Heart right ventricle (tissue), 16 donors: ENCODE measurements at places on chromosomes 3 and 15.

- DNase-seq, result no peak
Observed at GRCh38 chr15:48647962-48648361, 2.5 kb upstream of the FBN1 start.

DNA sequence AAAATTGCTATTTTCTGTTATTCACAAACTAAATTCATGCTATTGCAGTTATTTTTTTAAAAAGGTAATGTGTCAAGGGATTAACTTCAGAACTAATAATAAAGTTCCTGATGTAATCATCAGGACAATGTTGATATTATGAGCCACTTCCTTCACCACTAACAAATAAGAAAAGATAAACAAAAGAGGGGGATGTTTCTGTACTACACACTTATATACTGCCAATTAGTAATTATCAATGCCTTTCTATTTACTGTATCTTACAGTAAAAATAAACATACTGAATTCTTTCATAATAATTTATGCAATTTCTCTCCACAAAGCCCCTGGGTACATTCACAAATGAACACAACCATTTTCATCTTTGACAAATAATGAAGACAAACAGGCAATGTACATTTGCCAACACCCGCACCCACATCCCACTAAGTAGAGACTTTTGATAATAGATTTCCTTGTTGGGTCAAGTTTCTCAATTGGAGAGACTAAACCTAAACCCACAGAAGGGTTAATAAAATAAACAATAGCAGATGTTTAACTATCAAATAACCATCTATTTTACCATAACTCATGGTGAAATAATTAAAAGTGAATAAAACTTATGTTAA is 3.7 kb downstream of the CBLB start:
- DNase-seq, result no peak

DNA sequence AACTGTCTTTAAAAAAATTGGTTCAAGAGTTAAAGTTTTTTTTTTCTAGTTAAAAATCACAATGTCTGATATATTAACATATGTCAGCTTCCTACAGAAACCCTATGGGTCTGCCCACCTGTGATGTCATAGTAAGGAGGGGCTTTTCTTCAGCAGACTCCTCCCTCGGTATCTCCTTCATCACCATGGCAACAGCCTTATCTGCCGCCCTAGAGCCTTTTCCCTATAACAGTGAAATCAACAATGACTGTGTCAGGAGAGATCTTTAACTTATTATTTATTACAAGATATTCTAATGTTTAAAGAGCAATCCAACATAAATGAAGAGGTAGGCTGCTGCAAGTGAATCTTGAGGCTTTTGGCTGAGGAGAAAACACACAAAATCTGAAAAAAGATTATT is 138.7 kb downstream of the PEX5L start:
- DNase-seq, result no peak

DNA sequence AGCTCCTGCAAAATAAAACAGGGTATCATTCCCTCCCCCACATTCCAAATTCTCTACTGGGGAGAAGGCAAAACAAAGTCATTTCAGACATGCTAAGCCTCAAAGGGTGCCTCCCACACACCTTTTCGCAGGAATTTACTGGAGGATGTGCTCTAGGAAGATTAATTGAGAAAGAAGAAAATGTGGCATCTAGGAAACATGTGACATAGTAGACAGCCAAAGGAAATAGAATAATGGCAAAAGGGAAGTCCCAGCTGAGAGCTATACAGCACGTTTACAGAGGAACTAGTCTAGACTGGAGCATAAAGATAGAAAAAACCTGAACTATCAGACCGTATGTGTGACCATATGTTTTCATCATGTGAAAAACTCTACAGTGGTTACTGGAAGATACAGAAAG is 58.8 kb upstream of the MELTF start:
- DNase-seq, result no peak

DNA sequence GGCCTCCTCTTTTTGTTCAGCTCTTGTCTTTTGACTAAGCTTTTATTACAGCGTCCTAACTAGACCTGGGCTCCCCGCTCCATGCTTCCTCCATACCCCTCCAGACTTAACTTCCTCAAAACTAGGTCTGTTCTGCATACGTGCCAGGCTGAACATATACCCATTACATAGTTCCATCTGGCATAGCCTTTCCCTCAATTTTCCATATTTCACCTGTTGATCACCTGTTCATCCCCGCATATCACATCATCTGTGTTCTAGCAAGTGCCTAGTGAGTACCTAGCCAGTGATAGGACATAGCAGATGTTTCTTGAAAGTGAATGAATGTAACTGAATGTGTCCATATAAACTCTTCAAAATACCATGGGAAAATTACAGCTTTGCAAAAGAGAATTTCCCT is 36.0 kb downstream of the PARP14 start:
- no peak for DNase-seq

- DNase-seq, result no peak
Observed at GRCh38 chr15:99961011-99961441, 227.8 kb upstream of the LYSMD4 start.

DNA sequence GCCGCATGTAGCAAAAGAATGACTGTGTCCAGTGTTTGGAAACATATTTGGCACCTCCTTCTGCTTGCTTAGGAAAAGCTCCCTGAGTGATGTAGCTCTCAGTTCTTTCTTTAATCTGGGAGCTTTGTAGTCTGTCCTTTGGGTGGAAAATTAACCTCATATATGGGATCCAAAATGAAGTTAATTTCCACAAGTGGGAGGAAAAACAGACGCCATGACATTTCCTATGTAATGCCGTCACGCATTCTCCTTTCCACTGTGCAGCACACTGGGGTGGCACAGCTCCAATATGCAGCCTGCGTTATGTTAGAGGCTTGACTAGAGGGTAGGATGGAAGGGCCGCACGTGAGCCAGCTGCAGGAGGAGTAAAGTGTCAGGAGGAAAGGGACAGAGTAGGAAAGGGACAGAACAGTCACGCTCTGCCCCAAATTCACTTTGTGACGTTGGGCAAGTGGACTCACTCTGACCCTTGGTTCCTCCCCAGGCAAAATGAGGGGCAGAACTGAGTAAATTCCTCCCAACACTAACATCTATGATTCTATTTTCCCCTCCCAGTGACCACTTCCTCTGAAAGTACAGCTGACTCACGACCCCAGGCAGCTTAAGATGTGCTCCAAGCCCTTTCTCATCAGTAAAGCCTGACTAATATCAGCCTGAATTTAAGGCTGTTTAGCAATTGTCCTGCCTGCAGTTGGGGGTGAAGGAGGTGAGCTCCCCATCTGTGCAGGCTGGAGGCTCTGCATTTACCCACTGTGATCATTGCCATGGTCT is 176.5 kb upstream of the PFN2 start:
- DNase-seq, result peak; percentile 20

DNA sequence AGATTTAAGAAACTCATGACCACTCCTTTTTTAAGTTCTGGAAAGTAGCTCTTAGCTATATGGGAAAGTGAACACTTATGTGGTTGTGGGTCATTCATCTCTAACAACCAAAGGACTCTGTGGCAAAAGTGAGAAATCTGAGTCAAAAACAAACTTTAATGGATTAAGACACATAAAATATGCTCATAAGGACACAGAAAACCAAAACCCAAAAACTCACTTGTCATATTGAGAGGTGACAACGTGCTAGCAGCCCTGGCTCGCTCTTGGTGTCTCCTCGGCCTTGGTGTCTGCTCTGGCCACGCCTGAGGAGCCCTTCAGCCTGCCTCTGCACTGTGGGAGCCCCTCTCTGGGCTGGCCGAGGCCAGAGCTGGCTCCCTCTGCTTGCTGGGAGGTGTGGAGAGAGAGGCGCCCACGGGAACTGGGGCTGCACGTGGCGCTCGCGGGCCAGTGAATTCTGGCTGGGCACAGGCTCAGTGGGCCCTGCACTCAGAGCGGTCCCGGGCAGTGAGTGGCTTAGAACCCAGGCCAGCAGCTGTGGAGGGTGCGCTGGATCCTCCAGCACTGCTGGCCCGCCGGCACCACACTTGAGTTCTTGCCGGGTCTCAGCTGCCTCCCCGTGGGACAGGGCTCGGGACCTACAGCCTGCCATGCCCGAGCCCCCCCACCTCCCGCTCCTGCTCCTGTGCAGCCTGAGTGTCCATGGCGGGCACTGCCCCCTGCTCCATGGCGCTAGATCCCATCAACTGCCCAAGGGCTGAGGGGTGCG is 30.3 kb upstream of the SKIL start:
- DNase-seq, result no peak

DNA sequence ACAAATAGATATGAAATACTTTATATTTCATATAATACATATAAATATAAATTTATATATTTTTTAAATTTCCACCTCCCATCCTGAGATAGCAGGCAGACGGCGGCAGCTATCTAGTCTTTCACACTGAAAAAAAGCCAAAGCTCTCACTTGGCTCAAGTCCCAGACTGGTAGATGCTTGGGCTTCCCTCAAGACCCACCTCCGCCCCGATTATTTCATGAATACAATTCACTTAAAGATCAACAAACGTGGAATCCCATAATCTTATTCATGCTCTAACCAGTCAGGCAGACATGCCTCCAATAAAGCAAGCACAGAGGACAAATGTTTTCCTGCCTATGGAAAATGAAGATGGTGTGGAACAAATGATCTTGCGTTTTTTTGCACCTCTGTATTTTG is 275.9 kb upstream of the NR2F2 start:
- no peak for DNase-seq

DNA sequence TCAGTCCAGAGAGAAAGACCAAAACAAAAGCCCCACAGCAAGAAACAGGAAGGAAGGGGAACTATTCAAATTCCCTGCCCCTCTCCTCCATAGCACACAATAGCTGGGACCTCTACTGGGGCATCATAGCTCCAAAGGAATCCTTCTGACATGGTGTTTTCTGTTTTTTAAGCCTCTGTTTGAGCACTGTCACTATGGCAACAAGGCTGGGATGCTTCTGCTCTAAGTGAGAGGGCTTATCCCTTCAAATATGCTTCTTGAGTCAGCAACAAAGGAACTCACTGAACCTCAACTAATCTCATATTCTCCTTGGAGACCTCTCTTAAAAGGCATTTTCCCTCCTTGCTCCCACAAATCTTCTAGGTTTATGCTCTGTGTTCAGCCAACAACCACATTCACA is 40.5 kb downstream of the MYLK start:
- no peak for DNase-seq

DNA sequence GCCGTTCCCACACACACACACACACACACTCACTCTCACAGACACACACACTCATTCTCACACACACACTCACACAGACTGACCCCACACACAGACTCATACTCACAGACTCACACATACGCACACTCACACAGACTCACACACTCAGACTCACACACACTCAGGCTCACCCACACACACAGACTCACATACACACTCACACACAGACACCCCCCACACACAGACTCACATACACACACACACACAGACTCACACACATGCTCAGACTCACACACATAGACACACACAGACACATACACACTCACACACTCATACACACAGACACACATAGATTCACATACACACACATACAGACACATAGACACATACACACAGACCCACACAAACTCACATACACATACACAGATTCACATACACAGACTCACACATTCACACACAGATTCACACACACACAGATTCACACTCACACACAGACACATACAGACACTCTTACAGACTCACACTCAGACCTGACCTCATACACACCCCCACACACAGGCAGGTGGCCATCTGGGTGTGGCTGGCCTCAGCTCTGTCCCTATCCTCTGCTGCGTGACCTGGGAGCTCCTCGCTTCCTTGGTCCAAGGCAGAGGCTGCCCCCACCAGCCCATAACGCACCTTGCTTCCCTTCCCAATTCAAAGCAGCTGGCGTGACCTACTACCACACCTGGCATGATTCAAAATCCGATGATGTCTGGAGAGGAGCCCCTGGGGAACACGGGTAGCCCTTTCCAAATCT is 1.9 kb downstream of the C3orf22 start:
- no peak for DNase-seq

GRCh38 chr15:47924381-47924780 is 196.4 kb upstream of the SLC24A5 start:
- DNase-seq, result no peak

GRCh38 chr3:178588628-178589027 is 52.4 kb downstream of the KCNMB2 start:
- no peak for DNase-seq

DNA sequence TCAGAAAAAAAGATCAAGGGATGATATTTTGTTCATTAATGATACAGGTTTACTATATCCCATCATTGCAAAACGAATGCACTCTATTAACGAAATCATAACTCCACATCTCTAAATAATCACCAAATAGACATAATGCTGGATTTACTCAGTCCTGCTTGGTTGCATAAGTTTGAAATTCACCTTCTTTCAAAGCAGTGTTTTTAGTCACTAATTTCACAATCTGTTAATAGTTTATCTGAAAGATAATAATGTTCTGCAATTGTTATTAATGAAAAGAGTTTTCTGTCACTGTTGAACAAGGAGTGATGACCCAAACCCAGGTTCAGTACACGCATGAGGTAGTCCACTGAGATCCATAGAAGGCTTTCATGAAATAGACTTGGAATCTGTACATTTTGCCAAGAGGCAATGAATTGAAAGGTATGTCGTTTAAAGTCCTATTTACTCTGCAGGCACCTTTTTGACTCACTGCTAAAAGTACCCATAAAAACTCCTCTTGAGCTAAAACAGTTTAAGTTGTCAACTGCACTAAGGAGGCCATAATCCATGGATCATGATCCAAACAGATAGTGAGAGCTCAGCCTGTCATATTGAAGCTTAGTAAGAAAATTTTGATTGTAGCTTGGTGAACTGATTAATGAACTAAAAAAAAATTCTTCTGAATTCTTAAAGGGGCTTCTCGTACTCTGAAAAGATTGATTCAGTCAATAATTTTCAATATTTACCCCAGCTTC is 75.6 kb upstream of the MBNL1 start:
- no peak for DNase-seq

DNA sequence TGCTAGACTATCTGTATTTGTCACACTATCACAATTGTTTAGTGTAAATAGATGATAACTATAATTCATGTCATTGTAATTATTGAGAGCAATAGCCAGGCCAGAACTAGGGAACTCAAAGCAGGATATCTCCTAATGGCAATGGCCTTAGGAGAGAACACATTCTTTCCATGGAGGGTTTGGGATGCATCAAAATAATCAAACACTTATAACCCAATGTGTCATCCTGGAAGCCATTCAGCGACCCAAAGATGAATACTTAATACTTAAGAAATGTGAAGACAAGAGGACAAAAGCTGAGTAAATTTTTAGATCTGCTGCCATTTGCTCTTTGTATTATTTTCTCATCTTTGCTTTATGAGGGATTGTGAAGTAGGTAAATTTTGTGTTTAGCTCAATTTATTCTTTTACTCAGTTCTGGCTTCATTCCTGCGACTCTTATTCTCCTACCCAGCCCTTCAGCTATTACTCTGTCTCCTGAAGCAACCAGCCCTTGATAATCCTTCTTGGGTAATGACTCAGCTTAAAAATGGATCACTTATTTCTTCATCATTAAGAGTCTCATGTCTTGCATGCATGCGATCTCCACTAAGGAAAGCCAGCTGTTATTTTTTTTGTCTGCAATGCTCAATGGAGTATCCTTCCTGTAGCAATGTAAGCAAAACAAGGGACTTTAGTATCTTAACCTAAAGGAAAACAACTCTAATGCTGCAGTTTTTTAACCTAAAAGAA is 2.0 kb downstream of the OR4F15 start:
- DNase-seq, result no peak
